NCI-H524 treated with DMSO at 0.1 percent for 48 hours (cell line): ENCODE measurements at places on chromosomes 7 and 10.

GRCh38 chr10:16904639-16905061 lies 87.4 kb upstream of the RSU1 start:
- no peak for DNase-seq

- DNase-seq, result no peak
Measured at GRCh38 chr10:114623661-114624294, 34.3 kb downstream of the ABLIM1 start.

DNA sequence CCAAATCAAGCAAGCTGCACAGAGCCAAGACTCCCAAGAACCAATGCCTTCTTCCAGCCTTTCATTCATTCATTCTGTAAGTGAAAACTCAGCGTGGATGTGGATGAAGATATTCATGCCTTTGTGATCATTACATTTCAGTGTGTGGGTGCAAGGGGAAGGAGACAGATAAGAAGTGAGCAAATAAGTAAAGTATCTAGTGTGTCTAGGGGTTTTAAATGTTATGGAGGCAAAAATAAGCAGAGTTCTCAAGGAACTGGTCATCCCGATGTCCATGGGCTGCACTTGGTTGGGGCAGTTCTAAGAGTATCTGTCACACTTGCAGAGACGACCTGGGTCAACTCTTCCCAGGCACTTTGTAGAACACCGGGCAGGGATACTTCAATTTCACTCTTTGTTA lies 149.1 kb downstream of the KIAA1217 start:
- no peak for DNase-seq

DNA sequence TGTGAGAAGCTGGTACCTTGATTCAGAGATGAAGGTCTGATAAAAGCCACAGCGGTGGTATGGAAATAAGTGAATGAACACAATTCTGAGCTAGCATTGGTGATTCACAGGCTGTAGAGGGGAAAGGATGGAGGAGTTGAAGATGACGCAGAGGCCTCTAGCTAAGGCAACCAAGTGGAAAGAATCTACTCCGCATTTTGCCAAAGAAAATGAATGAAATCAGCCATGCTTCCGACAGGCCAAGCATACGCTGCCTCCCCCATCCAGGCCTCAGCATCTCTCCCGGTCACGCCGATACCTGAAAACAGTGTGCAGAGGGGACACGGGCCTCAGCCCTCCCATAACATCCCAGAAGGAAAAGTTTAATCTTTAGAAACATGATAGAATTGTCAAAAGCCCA lies 124.3 kb upstream of the UNC5B start:
- DNase-seq, result no peak

DNA sequence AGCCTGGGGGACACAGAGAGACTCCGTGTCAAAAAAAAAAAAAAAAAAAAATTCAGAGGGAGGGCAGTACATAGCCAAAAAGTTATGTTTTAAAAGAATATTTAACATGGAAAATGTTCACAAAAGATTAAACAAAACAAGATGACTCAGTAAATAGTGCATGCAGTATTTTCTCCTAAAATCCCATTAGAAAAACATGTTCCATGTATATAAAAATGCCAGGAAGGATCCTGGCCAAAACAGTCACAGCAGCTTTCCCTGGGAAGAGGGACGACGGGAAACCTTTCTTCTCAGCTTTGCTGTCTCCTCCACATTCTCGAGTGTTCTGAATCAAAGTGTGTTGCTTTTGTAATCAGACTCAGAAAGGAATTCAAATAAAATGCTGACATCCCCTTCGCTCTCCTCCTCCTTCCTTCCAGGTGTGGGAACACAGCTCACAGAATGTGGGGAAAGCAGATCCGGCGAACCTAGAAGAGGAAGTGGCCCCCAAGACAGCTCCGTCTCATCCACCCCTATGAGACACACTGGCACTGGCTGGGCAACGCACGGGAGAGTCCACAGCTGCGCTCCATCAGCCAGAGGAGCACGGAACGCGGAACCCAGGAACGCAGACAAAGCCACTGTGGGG lies 139.4 kb downstream of the MAD1L1 start:
- no peak for DNase-seq

DNA sequence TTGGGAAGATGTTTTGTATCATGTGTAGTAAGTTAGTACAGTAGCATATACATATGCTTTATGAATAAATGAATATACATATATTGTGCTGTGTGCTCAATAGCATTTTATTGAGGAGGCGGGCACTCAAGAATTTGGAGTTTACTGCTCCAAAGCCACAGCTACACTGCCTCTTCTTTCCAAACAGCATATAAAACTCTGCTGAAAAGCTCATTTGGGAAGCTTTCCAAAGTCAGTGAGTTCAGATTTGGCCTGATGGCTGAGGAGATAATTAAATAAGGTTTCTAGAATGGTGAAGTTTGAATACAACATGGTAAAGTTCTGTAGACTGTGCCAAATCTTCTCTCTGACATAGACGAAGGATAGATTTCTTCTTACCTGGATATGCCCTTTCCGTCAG lies 29.8 kb downstream of the CDK1 start:
- no peak for DNase-seq

GRCh38 chr7:48252995-48253394 lies 81.7 kb downstream of the ABCA13 start:
- DNase-seq, result no peak

GRCh38 chr7:24885305-24885704 lies 94.7 kb downstream of the OSBPL3 start:
- no peak for DNase-seq

DNA sequence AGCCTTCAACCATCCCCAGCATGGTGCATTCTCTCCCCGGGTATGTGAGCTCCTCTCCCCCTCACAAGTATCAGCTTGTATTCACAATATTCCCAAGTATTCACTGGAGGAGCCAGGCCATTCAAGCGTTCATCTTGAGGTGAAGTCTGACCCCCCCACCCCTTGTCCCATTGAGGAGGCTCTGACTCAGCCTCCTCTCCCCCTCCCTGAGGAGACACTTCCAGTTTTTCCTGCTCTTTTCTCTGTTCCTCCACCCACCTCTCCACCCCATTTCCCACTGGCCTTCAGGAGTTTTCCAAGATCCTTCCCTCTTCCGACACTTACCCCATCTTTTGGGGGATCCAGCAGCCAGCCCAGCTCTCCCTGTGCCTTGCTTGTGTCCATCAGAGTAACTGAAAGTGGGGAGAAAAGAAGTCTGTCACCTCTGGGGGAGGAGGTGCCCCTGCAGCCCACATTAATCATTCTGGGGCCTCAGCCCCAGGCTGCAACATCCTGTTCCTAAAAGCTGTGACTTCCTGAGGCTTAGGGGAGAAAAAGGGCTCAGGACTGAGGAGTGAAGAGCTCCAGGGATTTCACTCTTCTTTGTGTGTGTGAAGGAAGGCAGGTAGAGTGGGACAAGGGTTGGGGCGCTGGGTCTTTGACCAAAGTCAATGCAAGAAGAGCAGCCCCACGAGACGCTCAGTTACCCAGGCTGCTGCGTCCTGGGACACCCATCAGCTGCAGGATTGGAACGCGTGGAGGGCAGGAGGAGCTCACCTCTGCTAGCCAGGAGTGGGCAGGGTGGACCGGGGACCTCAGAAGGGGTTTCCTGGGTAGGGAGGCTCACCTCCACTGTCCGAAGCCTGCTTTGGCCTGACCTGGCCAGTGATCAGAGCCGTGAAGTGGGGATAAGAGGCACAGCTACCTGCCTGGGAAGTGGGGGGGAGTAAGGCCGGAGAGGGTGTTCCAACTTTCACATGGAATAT lies 1.1 kb downstream of the EPHA1 start:
- no peak for DNase-seq

DNA sequence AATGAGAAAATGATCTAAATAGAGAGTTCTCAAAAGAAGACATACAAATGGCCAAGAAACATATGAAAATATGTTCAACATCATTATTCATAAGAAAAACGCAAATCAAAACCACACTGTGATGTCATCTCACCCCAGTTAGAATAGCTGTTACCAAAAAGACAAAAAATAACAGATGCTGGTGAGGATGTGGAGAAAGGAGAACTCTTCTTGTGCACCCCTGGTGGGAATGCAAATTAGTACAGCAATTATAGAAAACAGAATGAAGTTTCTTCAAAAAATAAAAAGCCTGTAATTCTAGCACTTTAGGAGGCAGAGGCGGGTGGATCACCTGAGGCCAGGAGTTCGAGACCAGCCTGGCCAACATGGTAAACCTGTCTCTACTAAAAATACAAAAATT lies 199.3 kb downstream of the PARD3 start:
- DNase-seq, result no peak

DNA sequence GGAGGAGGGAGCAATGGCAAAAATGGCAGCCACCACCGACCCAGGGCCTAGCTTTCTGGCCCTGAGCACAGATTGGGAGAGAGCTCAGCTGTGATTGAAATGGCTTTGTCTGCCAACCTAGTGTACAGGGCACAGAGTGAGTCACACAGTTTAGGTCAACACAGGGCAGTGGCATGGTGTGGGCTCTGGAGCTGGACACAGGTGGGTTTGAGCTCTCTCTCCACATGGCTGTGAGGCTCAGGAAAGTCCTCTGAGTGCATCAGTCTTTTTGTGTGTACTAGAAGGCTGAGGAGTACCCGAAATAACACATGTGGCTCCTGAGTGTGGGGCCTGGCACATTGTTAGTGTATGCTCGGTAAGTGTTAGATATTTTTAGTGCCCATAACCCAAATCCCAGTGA lies 60.2 kb upstream of the LOXL4 start:
- no peak for DNase-seq

GRCh38 chr7:67438198-67438882 lies 441.7 kb downstream of the TYW1 start:
- no peak for DNase-seq

- DNase-seq, result no peak
Measured at GRCh38 chr7:27641581-27642230, 21.0 kb downstream of the HIBADH start.
